Activated naive CD4-positive, alpha-beta T cell treated with Interleukin-2 at 50 U/mL for 16 hours (primary cell): ENCODE measurements at places on chromosomes 13 and 19.

DNA sequence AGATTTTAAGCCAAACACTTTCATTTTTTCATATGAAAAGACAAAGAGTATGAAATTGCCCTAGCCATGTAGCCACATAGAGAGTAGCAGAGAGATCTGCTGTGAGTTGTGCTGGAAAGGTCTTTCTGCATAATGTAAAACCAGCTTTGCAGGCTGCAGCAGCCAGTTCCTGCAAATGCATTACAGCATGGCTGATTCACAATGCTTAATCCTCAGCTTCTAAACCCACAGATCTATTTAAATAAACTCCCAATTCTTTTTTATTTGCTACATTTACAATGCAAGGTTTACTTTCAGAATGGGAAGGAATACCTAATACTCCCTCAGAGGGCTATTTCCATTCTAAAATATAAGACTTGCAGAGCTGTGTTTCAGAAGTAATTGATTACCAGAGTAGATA is 185.6 kb upstream of the STARD13 start:
- DNase-seq = no peak

GRCh38 chr13:97108530-97108900 is 113.6 kb upstream of the MBNL2 start:
- no peak for DNase-seq

- no peak for DNase-seq
Observed at GRCh38 chr19:58514564-58515022, 2.8 kb upstream of the SLC27A5 start.

DNA sequence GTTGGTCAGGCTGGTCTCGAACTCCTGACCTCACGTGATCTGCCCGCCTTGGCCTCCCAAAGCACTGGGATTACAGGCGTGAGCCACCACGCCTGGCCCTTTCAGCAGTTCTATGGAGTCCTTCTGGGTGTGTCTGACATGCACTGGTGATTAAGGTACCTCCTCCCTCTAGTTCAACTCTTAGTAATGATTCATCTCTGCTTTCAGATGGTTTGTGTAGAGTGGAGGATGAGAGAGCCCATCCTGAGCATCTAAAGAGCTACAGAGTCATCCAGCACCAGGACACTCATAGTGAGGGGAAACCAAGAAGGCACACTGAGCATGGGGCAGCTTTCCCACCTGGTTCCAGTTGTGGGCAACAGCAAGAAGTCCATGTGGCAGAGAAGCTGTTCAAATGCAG is 8.2 kb downstream of the ZNF584 start:
- no peak for DNase-seq

GRCh38 chr19:47113850-47114651 is 475 bp upstream of the ZC3H4 start:
- DNase-seq = no peak

DNA sequence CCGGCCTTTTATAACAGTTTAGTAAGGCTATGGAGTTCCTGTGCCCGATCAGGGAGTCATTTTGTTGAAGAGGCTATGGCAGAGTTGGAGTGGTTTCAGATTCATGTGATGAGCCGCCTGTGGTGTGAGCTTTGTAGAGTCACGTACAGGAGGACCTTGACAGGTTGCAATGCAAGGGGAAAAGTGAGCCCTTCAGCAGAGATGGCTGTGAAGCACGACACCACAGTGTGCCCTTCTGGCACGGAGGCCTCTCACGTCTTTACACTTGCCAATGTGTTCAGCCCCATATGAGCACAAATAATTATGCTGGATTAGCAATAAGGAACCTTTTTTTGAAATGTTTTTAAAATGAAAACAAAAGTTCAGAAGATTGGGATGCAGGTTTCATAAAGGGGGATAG is 499.8 kb downstream of the LIG4 start:
- DNase-seq = no peak
